ENCODE measurements at places on chromosomes 11 and 22.

DNA sequence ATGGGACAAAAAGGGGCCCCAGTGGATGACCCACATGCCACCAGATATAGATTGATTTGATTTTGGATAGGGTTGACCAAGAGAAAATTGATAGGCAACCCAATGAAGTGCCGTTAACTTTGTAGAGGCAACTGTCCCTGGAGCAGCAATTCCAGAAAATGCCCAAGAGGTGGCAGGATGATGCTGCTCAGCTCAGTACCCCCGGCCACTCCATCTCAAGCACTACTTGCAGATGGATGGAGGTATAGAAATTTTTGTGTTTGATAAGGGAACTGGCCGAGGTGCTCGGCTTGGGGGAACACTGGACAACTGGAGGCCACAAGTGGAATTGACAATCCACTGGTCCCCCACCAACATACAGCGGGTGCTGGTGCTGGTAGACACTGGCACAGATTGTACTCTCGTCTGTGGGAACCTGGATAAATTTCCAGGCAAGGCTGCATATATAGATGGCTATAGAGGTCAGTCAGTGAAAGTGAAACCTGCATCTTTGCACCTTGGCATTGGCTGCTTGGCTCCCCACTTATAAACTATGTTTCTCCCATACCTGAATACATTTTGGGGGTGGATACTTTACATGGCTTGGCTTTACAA lies 86.3 kb downstream of the CCDC83 start:
- DNase-seq, result peak; percentile 60

DNA sequence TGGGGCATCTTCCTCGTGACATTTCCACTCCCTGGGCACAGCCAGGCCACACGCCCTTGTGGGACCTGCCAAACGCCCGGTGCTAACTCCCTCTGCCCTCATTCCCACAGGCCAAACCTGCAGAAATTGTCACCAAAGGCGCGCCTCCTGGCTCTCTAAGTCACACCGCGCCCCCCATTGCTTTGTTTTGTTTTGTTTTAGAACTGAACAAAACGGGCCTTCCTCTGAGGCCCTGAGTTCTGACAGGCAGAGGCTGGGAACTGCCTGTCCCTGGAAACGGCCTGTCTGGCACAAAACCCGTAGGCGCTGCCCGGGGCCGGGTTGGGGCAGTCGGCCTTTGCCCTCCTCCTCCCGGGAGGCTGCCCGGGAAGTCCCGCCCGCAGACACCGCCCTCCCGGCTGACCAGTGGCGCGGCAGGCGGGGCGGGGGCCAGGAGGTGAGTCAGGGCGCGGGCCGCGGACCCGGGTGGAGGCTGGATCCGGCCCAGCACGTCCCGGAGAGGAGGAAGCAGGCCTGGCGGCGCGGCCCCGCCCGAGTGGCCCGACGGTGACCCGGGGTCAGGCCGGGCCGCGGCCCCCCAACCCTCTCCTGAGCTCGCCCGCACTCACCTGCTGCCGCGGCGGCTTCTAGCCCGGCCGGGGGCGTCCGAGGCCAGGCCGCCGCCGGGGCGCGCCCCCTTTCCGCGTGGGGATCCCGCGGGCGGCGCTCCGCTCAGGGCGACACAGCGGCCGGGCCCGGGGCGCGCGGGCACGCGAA lies 465 bp downstream of the SUN2 start:
- DNase-seq, result peak; percentile 28

DNA sequence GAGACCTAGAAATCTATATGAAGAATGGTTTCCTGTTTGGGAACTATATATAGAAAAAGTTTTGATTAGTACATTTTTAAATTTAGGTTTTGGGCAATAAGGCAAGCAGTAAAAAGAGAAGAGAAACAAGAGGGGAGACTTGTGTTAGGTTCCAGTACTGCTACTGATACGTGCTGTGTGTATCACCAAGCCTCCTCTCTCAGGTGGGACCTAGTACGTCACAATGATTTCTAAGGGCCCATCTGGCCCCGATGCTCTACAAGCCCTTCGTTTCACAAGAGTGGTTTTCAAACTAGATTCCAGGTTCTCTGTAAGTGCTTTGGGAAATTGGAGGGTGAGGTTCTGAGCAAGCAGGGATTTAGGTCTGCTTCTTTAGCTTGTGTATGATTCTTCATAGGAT lies 39.2 kb downstream of the USP35 start:
- no peak for DNase-seq

DNA sequence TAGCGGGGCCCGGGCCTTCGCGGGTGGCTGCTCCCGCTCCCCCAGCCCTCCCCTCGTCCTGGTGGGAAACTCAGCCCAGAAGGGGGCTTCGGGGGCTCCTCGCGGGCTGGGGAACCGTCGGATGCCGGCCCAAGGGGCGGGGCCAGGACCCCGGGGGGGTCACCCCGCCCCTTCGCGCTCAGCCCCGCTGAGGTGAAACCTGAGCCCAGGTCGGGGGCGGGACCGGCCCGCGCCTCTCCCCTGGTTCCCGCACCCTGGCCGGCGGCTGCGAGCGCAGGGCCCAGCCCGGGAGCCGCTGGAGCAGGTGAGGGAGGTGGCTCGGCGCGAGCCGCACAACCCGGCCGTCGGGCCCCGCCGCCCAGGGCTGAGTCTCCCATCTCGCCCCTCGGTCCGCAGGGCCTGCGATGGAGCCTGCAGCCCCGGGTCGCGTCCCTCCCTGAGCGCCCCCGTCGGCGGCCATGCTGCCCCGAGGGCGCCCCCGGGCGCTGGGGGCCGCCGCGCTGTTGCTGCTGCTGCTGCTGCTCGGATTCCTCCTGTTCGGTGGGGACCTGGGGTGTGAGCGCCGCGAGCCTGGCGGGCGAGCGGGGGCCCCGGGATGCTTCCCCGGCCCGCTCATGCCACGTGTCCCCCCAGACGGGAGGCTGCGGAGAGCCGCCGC lies at the start of gene LARGE2:
TSS of gene LARGE2 (plus strand) at position 232 of the 658 bp plus-strand sequence. CDS start at position 459, 227 bp downstream.
- no peak for DNase-seq

GRCh38 chr11:3126901-3127691 lies 38.0 kb downstream of the OSBPL5 start:
- DNase-seq, result no peak

DNA sequence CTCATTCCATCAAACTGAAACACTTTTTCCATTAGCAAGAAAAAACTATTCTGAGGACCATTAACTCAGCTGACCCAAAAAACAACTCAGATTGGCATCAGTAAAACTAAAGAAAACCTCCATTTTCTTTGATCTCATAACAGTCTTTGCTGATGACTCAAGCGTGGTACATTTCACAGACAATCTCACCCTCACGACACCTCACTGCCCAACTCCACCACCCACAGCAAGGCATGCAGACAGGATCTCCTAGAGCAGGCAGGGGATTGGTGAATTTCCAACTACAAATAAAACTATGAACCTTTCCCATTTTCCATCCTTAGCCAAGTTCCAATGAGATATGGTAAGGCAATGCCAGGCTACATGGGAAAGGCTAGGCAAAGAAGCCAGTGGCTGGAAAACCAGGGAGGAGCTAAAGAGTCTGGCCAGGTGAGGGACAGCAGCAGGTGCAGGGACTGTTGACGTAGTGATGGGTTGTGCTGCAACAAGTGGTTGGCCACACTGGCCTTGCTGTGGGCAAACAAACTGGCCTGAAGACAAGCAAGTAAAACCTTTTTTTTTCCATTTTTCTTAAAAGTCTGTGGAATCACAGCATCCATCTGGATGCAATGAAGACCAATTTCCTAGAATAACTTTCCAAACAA lies 97.2 kb downstream of the SERGEF start:
- no peak for DNase-seq

DNA sequence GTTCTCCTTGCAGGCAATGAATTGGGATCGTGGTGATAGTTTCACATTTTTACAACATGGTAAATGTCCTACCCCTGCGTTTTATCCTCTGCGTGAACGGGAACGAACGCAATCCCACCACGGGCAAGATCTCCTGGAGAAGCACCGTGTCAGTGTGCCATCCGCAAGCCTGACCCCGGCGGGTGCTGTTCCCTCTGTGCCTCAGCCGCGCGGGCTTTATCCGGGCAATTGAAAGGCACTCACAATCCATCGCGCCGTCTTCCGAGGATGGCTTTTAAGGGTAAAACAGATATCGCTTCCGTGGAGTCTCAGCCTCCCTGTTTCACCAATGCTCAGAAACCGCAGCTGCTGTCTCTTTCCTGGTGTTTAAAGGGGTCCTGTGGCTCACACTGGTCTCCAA lies 1387.5 kb downstream of the BRD1 start:
- DNase-seq, result no peak

GRCh38 chr11:9738116-9738515 lies 74.2 kb downstream of the SWAP70 start:
- DNase-seq, result no peak

DNA sequence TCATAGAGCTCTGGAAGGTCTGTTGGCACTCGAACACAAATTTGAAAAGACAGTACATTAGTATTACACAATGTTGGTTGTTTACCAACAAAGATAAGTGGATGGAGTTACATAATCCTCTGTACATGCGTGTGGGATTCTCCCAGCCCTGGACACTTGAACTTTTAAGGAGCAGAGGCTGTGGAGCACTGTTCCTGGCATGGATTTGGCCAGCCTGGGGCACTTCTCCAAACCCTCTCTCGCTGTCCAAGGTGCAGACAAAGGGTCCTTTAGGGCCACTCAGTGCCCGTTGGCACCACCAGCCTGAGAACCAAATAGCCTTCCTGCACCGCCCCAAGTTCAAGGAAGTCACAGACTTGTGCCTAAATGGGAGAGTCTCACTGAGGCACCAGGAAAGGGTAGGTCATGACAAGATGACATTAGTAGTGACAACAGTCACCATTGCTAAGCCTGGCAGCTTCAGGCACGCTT lies 1.6 kb upstream of the ANO1 start:
- no peak for DNase-seq

DNA sequence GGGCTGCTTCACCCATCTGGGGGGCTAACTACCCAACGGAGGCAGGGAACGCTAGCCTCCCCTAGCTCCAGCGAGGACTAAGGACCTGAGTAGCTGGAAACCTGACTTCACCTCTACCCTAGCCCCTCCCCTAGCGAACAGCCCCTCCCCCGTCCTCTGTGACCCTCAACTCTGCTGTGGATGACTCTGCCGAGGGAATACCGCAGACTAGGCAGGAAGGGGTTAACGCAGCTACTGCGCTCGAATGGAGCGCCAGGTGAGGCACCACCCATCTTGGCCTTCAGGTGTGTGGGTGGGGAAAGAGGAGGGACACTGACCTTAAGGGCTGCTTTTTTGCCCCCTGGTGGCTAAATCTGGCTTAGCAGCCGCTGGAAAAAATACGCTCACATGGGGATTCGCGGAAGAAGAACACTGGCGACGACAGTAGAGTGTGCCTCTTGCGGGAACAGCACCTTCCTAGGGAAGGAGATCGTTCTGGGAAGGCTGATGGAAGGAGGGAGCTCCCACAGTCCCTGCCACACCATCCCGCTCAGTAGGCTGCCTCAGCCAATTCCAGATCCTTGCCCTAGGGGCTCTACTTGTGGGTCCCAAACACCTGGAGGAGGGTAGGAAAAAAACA lies 4.5 kb upstream of the BCL9L start:
- DNase-seq, result peak; percentile 69

DNA sequence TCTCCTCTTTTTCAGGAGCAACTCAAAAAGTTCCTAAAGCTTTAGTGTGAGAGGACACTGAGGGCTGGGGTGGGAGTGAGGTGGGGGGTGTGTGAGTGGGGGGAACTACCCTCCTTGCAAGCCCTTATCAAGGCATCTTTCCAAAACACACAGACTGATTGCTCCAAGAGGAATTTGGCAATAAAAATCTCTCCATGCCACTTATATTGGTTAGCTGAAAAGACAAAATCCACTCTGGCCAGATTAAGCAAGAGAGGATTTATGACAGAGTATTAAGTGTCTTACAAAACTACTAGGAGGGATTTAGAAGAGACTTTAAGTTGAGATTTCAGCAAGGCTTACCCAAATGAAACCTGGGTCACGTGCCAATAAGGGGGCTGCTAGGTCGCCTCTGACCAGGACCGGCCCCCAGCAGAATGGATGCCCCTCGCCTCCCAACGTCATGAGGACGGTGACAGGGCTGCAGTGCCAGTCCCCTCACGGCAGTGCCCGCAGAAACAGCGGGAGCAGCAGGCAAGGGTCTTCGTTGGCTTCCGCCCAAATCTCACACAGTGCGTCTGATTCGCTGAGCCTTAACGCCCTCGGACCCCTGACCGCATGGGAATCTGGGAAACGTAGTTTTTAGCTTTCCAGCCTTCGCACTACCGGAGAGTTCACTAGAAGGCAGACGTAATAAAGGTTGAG lies 22.1 kb upstream of the CTR9 start:
- DNase-seq, result no peak

DNA sequence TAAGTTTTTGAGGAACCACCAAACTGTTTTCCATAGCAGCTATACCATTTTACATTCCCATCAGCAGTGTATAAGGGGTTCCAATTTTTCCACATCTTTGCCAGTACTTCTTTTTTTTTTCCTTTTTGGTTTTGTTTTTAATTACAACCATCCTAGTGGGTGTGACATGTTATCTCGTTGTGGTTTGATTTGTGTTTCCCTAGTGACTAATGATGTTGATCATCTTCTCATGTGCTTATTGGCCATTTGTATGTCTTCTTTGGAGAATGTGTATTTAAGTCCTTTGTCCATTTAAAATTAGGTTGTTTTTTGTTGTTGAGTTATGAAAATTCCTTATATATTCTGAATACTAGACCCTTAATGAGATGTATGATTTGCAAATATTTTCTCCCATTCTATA lies 59.3 kb downstream of the STIM1 start:
- DNase-seq, result no peak

GRCh38 chr11:122306831-122307391 lies 190.9 kb upstream of the BLID start:
- no peak for DNase-seq

DNA sequence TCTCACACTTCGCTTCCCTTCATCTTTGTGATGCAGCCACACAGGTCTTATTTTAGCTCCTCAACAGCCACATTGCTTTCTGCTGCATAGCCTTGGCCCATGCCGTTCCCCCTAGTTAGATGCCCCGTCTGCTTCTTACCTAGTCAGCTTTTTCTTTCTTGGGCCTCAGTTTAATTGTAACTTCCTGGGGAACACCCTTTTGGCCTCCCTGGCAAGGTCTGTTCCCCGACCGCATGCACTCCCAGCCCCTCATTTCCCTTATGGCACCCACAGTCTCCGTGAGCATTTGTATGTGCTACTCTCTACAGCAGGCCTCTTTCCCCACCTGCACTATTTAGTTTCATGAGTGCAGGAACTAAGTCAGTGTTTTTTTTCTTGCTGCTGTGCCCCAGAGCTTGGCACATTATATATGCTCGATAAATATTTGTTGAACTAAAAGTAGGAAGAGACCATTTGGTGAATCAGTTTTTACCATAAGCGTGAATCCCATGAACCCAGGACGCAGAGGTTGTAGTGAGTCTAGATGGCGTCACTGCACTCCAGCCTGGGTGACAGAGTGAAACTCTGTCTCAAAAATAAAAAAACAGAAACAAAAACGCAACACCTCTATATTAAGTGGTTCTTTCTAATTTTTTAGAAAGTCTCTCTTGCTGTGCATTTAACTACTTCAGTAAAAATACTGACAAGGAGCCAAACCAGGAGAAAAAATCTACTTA lies 38.5 kb downstream of the TNRC6B start:
- DNase-seq, result no peak
